Stimulated activated CD8-positive, alpha-beta memory T cell treated with anti-CD3 and anti-CD28 coated beads, Interleukin-7, amount 100 ng/mL, for 24 hours (primary cell): ENCODE measurements at places on chromosomes 4 and X.

DNA sequence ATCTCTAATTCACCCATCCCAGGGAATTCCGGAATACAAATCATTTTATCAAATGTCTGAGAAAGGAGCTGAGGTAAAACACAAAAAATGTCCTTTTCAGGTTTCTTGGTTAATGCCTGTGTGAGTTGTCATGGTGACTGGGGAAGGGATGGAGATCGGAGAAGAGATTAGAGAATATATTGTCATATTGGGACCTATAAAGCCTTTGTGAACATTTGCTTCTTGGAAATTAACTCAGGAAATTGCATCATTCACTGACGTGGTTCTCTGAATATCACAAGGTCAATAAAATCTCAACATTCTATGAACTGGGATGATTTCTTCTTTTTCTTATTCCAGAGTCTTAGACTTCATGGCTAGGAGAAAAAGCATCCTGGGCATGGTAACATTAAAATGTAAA, 174.8 kb upstream of the GLRA2 start:
- DNase-seq = no peak

- no peak for DNase-seq
These were observed 26.5 kb downstream of the HCCS start for GRCh38 chrX:11137543-11138139.

DNA sequence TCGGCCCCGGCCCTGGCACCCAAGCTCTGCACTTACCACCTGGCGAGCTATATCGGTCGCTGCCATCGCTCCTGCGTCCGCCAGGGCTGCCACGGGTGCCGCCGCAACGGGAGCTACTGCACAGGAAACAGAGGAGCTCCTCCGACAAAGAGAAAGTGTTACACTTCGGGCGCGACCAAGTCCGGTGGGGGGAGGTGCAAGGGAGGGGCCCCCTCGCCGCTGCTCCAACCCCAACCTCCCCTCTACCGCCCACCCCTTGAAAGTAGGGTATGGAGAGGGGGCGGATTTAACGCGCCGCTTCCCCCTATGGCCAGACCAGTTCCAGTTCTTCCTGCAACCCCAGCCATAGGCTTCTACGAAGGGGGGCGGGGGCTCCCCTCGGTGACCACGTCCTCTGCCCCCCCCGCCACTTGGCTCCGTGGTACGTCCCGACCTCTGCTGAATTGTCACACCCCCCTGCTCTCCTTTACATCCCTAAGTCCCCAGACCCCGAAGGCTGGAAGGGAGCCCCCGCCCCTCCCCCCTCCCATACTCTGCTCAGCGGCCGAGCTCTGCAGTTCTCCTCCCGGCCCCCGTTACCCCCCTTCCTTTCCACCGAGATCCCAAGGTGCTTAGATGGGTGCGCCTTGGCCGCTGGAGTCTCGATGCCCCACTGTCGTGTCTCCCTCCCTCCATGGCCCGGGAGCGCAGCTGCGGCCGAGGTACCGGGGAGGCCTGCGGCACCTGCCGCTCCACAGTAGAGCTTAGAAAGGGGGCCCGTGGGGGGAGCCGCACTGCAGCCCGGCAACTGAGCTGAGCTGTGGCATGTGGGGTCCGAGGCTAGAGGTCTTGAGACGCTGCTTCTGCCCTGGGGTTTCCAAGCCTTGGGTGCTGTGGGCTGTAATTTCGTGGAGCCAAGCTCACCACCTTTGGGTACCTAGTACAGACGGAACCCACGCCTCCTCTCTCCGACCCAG, at the start of gene SEPTIN6:
TSS of gene SEPTIN6 (minus strand) at position 129 of the 956 bp plus-strand sequence. CDS start at position 66, 63 bp downstream.
- peak; percentile 62 for DNase-seq

- no peak for DNase-seq
These were observed 203.4 kb downstream of the ZNF674 start for GRCh38 chrX:46341767-46342322.

DNA sequence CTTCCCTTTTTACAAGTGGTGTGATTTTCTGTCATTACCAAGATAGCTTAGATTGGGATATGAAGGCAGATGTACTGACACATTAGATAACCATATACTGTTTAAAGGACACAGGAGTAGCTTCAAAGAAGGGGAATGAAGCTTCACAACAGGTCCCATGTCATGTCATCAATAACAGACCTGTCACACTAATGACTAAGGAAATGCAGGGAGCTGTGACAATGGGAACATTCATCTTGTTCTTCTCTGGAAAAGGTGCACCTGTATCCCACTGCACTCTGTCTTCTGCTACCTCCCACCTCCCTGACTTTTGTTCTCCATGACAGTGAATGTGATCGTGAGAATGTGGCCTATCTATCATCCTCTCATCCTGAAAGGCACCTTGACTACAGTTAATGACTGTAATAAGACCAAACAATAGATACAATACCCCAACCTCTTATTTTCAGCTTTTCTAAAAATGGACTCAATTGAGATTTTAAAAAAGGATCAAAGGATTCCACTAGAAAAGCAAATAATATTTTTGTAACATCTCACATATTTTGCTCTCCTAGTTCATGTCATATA, 472.5 kb downstream of the STPG2 start:
- no peak for DNase-seq

DNA sequence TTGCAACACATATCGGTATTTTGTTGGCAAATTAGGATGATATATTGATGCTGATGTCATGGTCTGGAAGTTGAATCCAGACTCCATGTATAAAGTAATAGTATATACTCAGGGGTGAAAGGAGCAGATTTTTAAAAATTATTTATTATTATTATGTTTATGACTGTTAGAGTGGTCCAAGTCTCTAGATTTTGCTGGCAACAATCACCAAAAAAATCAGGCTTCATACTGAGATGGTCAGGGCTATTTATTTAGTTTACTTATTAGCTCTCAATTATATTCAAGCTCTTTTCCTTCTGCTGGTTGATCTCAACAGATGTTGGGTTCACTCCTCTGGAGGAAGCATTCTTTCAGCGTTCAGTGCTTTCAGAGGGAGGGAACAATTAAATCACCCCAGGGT, 73.9 kb upstream of the VCX3B start:
- DNase-seq = no peak

DNA sequence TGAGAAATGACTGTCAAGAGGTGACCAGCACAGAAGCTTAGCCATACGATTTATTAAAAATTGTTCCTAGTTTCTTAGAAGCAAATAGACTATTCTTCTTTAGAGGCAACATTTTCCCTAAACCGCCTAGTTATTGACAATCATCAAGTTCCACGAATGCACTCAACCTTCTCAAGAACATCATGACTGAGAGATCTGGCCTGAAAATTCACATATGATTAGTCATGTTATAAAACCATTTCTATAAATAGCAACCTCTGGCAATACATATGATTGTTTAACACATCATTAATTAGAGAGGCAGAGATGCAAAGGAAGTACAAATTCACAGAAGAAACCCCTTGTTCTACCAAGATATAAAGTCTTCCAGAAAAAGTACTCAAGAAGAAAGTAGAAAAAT, 6.7 kb downstream of the NUP62CL start:
- no peak for DNase-seq

DNA sequence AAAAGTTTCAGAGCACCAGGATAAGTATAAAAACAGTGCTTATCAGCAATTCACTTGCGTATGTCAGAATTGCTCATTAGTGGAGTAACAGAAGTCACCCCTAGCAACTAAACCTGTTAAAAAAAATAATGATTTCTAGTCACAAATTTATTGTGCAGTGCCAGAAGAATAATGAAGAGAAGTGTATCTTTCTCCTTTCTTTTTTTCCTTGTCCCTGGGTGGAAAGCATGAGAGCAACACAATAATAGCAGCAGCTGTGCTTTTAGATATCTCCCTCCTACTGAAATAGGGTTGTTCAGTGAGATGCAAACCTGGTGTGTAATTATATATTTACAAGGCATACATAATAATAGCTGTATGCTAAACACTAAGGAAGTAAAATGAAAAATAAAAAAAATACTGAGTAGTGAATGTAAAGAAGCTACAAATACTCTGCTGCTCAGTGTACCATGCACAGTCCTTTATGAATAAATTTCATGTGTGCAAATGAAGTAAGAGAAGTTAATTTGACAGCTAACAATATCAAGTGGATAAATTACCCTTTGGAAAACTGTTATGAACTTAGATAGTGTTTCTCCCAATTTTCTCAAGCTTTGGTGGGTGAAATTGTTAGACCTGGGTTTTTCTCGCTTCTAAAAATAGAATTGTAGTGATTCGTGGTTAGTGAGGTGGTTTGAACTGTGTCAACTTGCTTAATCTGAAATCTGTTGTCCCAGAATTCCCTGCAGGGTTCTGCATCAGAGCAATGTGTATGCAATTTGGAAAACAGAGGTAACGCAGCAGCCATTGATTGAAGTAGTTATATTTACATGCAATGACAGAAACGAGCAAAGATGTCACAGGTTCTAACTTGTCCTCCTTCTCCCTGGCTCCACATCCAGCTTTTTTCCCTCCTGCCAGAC, 125.7 kb upstream of the NDST3 start:
- DNase-seq = no peak

GRCh38 chr4:52483186-52483890, 175.8 kb downstream of the USP46 start:
- no peak for DNase-seq

DNA sequence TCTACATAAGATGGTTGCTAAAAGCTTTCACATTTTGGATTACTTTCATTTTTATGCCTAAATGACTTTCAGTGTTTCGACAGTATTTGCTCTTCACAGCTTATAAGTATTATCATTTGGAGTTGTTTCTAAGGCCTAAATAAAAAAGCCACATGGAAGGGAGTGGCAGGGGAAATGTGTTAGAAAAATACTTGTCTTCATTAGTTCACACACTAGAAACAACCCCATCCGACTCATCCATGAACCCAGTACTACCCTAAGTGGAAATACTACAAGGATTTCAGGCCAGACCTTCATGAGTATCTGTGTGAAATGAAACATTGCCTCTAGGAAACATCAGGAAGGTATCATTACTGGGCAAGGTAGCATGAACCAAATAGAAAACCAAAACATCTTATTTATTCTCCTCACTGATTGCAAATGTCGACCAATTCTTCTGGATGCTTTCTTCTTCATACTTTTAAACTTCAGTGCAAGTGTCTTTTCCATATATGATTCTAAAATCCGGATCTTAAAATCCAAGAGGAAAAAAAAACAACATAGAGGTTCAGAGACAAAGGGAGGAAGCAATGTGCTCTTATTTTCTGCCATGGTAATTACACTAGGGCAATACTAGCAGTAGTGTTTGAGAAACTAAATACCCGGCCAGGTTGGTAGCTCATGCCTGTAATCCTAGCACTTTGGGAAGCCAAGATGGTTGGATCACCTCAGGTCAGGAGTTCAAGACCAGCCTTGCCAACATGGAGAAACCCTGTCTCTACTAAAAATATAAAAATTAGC, 349.4 kb downstream of the ARHGAP24 start:
- DNase-seq = no peak

GRCh38 chrX:132986556-132986955, 28.1 kb upstream of the HS6ST2 start:
- no peak for DNase-seq

DNA sequence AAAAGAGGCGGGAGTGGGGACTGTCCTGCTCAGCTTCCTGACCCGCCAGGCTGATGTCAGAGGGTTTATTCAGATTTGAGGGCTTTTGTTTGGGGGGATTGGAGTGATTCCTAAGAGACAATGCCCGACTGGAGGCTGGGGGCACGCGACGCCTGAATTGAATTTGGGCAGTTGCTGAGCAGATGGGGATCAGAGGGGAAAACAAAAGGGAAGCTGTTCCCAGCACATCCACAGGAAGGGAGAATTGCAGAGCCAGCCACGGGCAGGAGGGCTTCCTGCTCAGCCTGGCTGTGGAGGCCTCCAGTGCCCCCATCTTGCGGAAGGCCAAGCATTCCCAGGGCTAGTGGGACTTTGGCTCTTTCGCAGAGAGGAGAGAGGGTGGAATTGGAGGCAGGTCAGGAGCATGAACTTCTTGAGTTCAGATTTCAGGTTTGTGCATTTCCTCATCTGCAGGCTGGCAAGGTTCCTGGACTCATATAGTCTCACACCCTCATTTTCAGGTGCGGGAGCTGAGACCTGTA, 162.8 kb downstream of the NHS start:
- no peak for DNase-seq

- DNase-seq = no peak
These were observed 37.9 kb upstream of the TENM3 start for GRCh38 chr4:182205306-182205705.

- no peak for DNase-seq
These were observed 45.3 kb downstream of the FAT4 start for GRCh38 chr4:125359960-125360634.

DNA sequence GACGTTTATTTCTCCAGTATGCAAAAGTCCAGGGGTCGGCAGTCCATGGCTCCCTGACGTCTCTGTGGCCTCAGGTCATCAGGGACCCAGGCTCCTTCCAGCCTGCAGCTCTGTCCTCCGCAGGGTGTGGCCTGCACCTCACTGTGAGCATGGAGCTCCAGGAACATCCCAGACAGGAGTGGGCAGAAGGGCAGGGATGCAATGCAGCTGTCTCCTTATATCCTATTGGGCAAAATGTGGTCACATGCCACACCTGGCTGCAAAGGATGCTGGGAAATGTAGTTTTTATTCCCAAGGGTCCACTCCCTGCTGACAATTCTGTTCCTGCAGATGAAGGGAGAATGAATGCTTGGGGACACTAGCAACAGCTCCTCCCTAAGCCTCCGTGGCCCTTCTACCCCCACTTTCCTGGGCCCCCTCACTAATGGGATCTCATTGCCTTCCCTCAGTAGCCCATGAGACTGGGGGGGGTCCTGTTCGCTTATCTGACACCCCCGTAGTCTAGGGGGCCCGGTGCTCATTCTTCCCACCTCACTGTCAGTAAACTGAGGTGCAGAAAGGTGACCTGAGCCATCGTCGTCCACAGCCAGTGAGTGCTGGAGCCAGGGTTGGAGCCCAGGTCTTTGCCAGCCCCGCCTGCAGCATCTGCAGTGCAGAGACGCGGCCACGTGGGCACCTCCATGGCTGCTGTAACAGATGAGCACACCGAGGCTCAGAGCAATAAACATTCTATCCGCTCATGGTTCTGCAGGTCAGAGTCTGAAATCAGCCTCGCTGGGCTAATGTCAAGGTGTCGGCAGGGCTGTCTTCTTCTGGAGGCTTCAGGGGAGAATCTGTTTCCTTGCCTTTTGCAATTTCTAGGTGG, 5.9 kb upstream of the GRPEL1 start:
- DNase-seq = no peak

- no peak for DNase-seq
These were observed 192.8 kb downstream of the BCOR start for GRCh38 chrX:39904816-39905537.
